ENCODE measurements at places on chromosomes 11 and 22.

DNA sequence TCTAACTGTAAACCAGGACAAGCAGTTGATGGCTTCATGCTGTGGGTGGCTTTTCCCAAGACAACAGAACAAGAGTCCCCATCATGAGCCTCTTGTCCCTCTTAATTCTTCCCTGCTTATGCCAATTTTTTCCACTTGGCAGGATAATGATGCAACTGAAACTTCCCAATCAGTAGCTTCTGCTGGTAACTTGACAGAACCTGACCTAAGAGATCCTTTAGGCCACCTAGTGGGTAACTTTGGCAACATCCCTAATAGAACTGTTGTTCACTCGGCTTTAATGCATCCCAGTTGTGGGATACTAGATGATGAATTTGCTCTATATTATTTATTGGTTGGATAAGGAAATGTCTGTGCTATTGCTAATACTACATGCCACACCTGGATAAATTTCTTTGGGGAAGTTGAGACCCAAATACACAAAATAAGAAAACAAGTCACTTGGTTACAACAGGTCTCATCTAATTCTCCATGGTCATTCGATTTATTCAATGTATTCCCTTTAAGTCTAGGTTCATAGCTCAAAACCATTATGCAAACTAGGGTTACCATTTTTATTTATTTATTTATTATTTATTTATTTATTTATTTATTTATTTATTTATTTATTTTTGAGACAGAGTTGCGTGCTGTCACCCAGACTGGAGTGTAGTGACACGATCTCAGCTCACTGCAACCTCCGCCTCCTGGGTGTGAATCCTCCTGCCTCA is 41.4 kb upstream of the NFAM1 start:
- DNase-seq = no peak

GRCh38 chr11:122494221-122494620 is 161.3 kb upstream of the UBASH3B start:
- DNase-seq = no peak

DNA sequence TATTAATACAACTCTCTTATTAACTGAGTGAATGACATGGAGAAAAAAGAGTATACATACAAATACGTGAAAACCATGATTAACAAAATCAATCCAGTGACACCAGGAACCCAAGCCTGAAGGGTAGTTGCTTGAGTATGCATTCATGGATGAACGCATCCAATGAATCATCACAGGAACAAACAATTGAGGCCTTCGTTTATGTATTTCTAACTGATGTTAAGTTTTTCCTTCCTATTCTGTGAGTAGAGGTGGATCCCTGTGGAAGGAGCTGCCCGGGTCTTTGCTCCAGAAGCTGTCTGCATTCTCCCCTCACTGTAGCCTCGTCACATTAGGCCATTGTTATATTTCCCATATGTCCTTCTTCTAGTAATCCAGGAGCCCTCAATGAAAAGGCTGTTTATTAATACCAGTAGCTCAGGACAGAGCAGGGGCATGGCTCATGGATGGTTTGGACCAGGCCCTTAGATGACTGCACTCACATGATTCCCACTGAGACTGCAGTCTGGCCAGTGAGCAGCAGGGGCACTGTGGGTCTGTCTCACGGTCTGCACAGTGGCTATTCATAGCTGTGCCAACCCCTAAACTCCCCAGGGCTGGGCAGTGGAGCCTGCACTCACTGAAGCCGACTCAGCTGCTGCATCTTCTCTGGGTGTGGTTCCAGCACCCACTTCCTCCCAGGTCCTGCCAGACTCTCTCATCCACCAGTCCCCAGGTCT is 128.1 kb upstream of the TOP3B start:
- no peak for DNase-seq

DNA sequence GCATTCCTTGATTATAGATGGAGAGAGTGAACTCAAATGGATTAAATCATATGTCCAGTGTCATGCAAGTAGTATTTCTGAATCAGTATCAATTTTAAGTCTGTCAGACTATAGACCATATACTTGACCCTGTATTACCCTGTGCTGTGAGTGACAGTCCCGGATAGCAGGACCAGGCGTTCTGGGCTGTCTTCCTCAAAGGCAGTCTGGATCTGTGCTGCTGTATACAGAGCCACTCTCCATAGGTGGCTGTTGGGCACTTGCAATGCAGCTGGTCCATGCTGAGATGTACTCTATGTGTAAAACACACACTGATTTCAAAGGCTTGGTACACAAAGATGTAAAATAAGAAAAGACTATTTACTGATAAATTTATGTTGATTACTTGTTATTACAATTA is 294.3 kb downstream of the OPCML start:
- no peak for DNase-seq

DNA sequence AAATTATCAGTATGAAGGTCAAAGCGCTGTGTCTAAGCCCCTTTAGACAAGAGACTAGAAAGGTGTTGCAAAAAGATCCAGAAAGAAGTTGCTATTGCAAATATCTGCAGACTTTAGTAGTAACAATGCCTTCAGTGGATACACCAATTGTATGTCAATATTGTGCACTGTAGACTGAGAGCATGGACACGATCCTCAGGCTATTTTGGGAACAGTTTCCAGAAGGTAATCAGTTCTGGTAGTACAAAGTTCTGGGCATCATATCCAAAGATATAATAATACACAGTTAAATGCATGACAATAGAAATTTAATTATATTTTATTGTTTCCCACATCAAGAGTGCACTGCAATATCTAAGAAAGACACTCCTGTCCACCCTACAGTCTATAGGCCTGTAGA is 84.1 kb upstream of the LUZP2 start:
- DNase-seq = no peak

DNA sequence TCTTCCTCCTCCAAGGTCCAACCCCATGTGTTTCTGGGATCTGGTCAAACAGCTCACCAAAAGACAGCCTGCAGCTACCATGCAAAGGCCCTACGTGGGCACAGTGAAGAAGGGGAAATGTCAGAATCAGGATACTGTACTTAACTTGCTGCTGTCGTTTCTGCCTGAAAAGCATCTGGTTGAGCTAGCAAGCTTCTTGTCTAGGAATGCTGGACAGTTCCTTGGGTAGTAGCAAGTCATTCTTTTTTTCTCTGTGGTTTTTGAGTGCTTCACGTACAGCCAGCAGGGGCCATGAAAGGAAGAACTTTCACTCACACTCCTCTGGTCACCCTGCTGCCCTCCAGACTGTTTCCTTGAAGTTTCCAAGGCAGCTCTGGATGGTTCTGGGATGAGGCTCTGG is 24.7 kb downstream of the RCOR2 start:
- no peak for DNase-seq

DNA sequence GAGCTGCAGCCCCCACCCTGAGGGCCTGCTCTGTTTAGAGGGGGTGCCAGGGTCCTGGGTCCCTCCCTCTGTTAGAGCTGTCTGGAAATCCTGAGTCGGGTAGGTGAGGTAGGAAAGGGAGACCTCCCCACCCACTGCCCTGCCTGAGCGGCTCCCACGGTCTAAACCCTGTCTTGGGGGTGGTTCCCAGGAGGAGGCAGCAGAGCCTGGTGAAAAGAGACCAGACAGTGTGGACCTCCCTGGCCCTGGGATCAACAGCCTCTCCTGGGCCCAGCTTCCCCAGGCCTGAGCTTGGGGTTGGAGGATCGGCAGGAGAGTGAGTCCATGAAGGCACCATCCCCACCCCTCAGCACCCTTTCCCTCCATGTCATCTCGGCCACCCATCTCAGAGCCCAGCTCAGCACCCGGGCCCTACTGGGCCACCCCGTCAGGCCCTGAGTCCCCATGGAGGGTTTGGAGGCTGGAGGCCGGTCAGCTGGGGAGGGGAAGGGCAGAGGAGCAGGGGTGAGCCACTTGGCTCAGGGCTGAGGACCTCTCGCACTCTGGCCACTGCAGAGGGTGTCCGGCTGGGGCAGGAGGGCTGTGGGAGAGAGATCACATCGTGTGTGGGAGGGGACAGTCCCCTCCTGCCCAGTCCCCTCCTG is 37.2 kb downstream of the RTN4R start:
- DNase-seq = no peak

All from sciatic nerve (tissue), 2 donors.